ENCODE measurements at places on chromosomes 4 and X. TPM values are rescaled to one million over a fixed set of nuclear protein-coding genes. Genes with fewer than 3 reads are reported as not detected.

- no peaks in the 10 kb centered on the region for H3K27me3 ChIP-seq
- no peaks in the 10 kb centered on the region for H3K4me1 ChIP-seq
- no peak overlapping the region for H3K27ac ChIP-seq
- H3K4me3 ChIP-seq: no peak overlapping the region
Measured at GRCh38 chrX:97529536-97530200, 646.0 kb downstream of the RPA4 start.

DNA sequence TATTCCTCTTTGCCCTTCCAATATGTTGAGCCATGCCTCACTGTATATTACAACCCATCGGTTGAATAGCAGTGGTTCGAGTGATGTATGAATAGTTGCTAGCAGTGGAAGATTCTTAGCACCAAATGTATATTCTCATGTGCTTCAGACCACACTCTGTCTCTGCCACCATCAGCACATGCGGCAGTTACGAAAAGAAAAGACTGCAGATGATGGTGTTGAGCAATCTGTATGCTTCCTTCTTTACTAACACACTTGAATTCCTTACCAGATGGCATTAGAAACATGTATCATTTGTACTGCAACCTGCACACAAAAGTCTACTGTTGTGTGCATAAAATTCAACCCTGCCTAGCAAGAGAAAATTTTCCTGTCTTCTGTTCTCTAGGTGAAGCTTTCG, 214.6 kb downstream of the ENOX2 start:
- H3K27me3 ChIP-seq: no peaks in the 10 kb centered on the region
- H3K4me3 ChIP-seq: no peak overlapping the region
- H3K4me1 ChIP-seq: no peaks in the 10 kb centered on the region

DNA sequence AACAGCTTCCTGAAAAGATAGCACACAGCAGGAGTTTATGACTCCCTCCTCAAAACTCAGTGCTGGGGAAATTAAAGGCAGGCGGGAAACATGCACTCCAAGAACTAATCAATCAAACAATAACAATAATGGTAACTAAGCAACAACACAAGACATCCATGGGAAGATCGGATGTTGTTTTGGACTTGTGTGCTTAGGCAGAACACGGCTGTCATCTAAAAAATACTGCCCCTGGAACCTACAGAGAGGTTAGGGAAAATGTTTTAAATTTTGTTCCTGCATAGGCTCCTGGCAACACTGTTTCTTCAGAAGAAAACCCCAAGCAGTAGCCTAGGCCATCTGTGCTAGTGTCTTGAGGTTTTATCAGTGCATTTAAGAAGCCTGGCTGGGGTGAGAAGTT, 1378.2 kb downstream of the STIM2 start:
- no peak overlapping the region for H3K27ac ChIP-seq
- H3K4me1 ChIP-seq: no peaks in the 10 kb centered on the region
- H3K4me3 ChIP-seq: no peak overlapping the region
- H3K36me3 ChIP-seq: no peaks in the 10 kb centered on the region

DNA sequence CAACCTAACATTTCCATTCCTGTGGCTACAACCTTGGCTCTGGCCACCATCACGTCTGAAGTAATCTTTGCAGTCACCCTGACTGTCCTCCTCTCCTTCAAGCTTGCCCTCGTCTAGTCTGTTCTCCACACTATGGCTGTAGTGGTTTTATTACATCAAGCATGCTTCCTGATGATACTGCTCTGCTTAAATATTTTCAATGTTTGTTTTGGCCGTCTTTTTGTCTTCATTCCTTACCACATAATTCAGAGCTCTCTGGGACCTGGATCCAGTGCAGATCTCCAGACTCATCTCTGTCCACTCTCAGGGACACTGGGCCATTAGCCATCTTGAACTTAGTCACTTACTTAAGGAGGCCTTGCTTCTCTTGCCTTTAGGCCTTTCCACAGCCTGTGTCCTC, 27.7 kb upstream of the FREM3 start:
- no peaks in the 10 kb centered on the region for H3K4me1 ChIP-seq
- no peaks in the 10 kb centered on the region for H3K36me3 ChIP-seq

DNA sequence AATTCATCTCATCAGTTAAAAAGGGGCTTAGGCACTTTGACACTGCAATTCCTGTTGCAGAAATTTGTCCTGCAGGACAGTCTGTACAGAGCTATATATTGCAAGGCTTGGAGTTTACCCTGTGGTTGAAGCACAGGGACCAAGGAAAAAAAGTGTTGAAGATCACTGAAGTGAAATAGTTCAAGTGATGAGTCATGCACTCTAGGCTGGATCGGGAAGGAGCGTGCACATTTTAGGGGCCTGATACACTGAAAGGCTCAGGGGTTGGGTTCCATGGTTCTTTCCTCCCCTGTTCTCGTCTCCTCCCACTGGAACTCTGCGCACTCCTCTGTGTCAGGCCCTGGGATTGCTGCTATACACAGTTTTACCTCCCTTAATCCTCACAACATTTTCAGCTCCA, 104.9 kb upstream of the ARMCX2 start:
- H3K4me1 ChIP-seq: no peaks in the 10 kb centered on the region
- no peak overlapping the region for H3K27ac ChIP-seq
- H3K27me3 ChIP-seq: no peaks in the 10 kb centered on the region
- H3K4me3 ChIP-seq: no peak overlapping the region

DNA sequence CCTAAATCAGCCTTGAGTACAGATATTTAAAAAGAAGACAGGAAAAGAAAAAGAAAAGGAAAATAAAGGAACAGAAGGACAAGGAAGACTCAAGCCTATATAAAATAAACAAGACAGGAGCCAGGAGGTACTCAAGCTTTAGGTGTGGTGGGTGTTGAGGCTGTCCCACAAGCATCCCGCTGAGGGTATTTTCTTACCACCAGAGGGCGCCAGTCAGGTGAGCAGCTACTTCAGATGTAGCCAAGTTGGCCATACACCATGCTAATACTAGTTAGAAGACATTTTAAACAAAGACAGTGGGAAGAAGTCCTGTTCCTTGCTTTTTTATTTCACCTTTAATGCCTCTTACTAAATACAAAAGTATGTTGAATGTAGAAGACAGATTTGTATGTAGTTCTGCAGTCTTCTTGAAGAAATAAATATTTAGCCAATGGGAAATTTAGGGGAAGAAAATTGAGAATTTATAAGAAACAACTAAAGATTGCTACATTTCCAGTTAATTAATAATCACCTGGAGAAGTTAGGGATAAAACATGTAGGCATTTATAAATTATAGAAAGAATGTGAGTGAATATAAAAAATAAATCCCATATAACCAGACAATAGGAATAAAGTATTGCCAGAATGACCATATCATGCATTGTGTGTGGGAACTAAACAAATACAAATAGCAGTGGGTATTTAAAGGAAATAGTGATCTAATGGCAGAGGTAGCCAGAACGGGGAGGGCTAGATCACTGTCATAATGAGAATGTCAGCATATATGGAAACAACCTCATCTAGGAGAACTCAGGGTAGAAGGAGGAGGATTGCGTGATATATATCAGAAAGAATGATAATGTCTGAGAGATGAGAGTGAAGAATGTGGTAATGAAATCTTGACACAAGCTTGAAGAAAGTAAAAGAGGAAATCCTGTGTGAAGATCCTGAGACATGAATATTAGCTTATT, 71.0 kb downstream of the MTHFD2L start:
- peaks cover 2% of the 10 kb centered on the region for H3K36me3 ChIP-seq
- peak; percentile 82 for DNase-seq
- H3K27ac ChIP-seq: no peak overlapping the region
- no peak overlapping the region for H3K4me3 ChIP-seq
- H3K27me3 ChIP-seq: no peaks in the 10 kb centered on the region

- H3K36me3 ChIP-seq: no peaks in the 10 kb centered on the region
- no peak overlapping the region for H3K27ac ChIP-seq
- H3K4me1 ChIP-seq: peaks cover 10% of the 10 kb centered on the region
- peaks cover 13% of the 10 kb centered on the region for H3K27me3 ChIP-seq
- H3K4me3 ChIP-seq: no peak overlapping the region
Measured at GRCh38 chrX:1325515-1326116, 11.0 kb upstream of the IL3RA start.

DNA sequence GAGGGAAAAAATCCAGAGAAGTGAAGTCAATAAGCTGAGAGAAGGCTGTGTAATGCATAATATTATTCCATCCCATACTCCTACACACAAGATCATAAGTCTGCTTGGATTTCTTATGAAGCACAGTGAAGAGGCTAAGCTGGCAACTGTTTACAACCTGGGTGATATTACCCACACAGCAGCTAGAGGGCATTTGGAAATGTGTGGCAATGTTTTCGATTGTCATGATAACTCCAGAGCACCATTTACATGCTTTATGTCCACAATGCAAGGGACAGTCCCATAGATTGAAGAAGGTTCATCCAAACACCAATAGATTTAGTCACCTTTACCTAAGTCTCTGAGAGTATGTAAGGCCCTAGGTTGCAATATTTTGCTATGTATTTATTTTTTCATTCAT, 412.2 kb downstream of the PPP3CA start:
- no peaks in the 10 kb centered on the region for H3K36me3 ChIP-seq
- DNase-seq: no peak
- H3K27me3 ChIP-seq: no peaks in the 10 kb centered on the region
- no peak overlapping the region for H3K4me3 ChIP-seq

- H3K4me3 ChIP-seq: no peak overlapping the region
- DNase-seq: no peak
- H3K4me1 ChIP-seq: no peaks in the 10 kb centered on the region
- no peak overlapping the region for H3K27ac ChIP-seq
- H3K27me3 ChIP-seq: no peaks in the 10 kb centered on the region
Measured at GRCh38 chr4:153295131-153295755, 49.2 kb upstream of the MND1 start.

GRCh38 chr4:47913330-47913729, 1.1 kb downstream of the NFXL1 start:
- peaks cover 27% of the 10 kb centered on the region for H3K36me3 ChIP-seq
- H3K27ac ChIP-seq: peak overlapping the region; percentile 93
- no peaks in the 10 kb centered on the region for H3K27me3 ChIP-seq

DNA sequence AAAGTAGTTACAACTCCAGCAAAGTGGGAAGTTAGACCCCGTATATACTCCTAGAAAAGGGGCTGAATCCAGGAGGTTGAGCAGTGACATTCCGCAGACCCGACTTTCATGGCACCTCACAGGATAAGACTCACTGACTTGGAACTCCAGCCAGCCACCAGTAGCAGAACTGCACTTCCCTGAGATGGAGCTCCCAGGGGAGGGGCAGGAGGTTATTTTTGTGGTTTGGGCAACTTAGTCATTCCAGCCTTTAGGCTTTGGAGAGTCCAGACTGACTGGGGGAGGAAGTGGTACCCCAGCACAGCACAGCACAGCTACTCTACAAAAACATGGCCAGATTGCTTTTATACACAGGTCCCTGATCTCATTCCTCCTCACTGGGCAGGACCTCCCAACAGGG, 319.1 kb downstream of the PCDH19 start:
- no peak for DNase-seq
- no peaks in the 10 kb centered on the region for H3K27me3 ChIP-seq
- no peak overlapping the region for H3K4me3 ChIP-seq
- H3K4me1 ChIP-seq: no peaks in the 10 kb centered on the region
- H3K36me3 ChIP-seq: no peaks in the 10 kb centered on the region

DNA sequence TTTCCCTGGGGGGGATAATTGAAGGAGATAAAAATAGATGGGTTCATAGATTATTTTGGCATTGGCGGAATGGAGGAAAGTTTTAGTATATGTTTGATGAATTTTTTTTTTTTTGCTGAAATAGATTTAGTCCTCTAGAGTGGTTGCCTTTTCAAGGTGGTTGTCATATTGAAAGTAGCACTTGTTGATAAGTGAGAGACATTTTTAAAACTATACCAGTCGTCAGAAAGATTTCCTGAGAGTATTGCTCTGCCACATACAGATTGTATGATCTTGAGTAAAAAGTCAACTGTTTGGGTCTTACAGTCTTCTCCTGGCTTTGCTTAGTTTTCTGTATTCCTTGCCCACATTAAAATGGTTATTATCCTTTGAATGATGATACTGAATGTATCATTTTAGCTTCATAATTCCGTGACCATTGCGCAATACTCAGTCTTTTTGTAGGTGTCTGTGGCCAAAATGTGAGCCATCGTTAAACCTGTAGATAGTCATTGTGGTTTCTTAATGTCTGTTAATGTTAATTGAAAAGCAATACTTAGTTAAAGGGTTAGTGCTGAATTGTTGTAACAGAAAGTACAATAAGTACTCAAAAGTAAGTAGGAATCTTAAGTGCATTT, 7.1 kb downstream of the SMARCAD1 start:
- no peak overlapping the region for H3K4me3 ChIP-seq
- H3K27ac ChIP-seq: peak overlapping the region; percentile 84
- no peaks in the 10 kb centered on the region for H3K27me3 ChIP-seq
- peaks cover 59% of the 10 kb centered on the region for H3K36me3 ChIP-seq
- H3K4me1 ChIP-seq: peaks cover 52% of the 10 kb centered on the region
- no peak for DNase-seq

- no peaks in the 10 kb centered on the region for H3K27me3 ChIP-seq
- no peak for DNase-seq
- no peaks in the 10 kb centered on the region for H3K36me3 ChIP-seq
- H3K27ac ChIP-seq: no peak overlapping the region
- no peaks in the 10 kb centered on the region for H3K4me1 ChIP-seq
Measured at GRCh38 chr4:3406021-3406420, 35.7 kb upstream of the HGFAC start.

GRCh38 chr4:112885897-112886296, 163.6 kb upstream of the ANK2 start:
- H3K27me3 ChIP-seq: peaks cover 1% of the 10 kb centered on the region
- no peak overlapping the region for H3K4me3 ChIP-seq
- no peaks in the 10 kb centered on the region for H3K36me3 ChIP-seq
- DNase-seq: no peak

DNA sequence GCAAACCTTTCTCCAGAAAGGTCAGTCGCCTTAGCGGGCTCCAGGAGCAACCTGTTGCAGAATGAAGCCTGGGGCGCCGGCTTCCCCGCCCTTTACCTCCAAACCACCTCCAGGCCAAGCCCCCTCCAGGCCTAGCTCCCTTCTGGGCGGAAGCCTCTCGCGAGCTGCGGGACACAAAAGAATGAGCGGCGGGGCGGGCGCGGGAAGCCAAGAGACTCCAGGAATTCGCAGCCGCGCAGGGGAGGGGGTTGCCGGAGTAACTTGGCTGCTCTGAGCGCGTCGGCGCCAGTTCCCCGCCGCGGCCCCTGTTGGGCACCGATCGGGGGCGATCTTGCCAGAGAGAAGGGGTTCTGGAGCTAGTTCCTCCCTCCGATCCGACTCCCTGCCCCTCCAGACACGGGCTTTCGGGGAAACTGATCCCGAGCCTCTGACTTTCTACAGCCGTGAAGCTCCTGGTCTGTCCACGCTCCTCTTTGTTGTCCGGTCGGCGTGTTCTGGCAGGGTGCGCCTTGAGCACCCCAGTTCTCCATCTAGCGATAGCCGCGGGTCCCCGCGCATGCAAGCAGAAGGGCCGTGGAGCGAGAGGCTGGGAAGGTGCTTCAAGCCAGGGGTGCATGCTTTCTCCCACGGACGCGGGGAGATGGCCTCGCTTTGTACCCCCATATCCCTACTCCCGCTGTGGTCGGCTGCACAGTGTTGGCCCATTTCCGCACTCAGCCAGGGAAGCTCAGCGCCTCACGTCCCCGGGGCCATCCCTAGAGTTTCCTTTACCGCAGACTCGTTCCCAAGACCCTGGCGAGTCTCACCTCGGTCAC, 1.2 kb downstream of the PROM1 start:
- no peak overlapping the region for H3K27ac ChIP-seq
- no peak for DNase-seq

SHOX gene
- not detected for total RNA-seq

ADH4 gene
- not detected for total RNA-seq

SHROOM4 gene
- total RNA-seq: not detected

AFP gene
- not detected for total RNA-seq

NMU gene
- not detected for total RNA-seq
